Spinal cord (tissue), 10 donors: ENCODE measurements at places on chromosomes 11 and 22. TPM values are rescaled to one million over a fixed set of nuclear protein-coding genes. Genes with fewer than 3 reads are reported as not detected.

- DNase-seq: no peak
Observed at GRCh38 chr11:100956351-100956750, 173.3 kb downstream of the PGR start.

DNA sequence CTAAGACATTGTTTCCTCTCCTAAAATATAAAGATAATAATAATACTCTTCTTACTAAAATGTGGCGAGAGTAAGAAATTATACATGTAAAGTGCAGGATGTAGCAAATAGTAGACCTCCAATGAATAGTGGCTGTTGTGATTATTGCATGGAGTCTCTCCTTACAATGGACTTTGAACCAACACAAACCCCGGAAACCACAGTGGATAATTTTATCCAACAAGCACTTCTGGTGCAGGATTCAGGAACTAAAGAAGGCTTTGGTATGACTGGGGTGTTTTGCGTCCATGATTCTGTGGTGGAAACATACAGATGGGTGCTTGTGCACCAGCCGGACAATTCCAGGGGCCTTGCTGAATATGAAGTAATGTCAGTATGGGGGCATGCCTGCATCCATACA, 146.4 kb upstream of the UBASH3B start:
- no peak for DNase-seq

DNA sequence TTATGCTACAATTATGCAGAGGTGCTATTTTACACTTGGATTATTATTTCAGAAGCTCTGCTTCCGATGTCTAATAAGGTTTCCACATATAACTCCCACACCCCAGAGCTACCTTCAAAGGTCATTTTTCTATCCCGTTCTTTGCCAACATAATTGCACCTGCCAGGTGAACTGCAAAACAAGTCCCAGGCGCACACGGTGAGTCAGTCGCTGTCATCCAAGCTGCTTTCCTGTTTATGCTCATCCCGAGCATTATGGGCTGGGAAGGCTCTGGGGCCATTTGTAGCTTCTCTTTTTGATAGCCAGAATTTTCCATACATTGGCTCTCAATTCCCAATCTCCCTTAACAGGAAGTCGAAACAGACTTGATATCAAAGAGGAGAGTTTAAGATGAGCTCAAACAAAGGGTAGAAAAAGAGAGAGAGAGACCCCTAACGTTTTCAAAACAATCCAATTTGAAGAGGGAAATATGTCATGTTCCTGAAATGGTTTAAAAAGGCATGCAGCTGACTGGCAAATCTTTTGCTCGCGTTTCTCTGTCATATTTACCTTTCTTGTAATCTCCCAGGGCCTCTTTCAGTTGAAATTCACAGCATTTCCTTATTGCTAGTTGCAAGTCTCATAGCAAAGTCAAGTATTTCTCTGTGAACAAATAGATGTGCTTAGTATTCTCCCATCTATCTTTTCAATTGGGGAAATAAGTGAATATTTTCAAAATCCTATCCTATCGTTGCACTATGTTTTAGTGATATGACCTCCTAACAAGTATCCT, 815.9 kb downstream of the KCNA4 start:
- DNase-seq: no peak

GRCh38 chr11:122139595-122139866, 23.5 kb upstream of the BLID start:
- no peak for DNase-seq

DNA sequence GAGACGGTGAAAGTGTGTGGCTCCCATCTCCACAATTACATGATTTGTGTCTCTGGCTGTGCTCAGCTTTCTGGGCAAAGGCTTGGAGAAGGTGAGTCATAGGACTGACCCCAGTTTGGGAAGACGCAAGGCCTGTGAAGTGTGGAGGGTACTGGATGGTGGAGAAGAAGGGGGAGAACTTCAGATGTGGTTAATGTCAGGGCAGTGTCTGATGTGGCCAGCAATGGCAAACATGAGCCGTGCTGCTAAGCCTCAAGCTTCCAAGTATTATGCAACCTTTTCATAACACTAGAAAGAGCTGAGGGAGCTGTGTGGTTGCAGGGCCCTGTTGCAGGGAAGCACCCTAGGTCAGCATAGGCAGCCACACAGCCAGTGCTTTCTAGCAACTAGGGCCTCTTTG, 110.9 kb downstream of the NTM start:
- DNase-seq: no peak

GRCh38 chr11:123473941-123474677, 44.0 kb downstream of the GRAMD1B start:
- DNase-seq: no peak

DNA sequence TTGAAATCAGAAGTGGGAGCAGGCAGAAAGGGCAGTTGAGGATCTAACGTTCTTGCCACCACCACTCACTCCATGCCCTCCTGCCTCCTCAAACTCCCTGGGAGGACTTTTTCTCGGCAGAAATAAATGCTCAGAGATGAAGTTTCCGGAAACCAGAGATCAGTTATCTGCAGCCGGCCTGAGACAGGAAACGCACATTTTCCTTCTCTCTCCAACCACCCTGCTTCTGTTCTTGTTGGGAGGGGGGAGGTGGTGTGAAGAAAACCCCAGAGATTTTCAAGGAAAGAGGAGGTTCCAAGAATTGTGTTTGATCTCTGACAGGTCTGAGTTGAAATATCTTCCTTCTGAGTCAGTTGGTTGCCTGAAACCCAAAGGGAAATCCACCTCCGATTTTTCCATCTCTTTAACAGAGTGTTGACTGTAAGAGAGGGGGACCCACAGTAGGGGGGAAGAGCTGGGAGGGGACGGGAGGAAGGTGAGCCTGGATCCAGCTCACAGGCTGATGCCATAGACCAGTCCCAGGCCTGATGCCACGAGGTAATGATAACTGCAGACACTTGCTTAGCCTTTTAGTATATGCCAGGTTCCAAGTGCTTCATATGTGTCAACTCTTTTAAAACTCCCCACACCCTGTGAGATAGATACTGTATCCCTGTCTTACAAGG, 100.8 kb downstream of the TRAF6 start:
- no peak for DNase-seq

GRCh38 chr22:39129081-39129480, 23.4 kb downstream of the CBX7 start:
- DNase-seq: no peak

GRCh38 chr11:82216927-82217570, 516.6 kb downstream of the FAM181B start:
- DNase-seq: no peak

Gene FUT4
- 3.8 TPM for polyA plus RNA-seq

Gene SLC15A3
- polyA plus RNA-seq: 35.5 TPM

Gene EMID1
- 24.4 TPM for polyA plus RNA-seq

Gene PNPLA3
- polyA plus RNA-seq: 12.1 TPM

Gene PTPRCAP
- polyA plus RNA-seq: 1.9 TPM
